ENCODE measurements at places on chromosomes 11 and 22.

- DNase-seq, result peak; percentile 59
These were observed 37.4 kb downstream of the PRR5L start for GRCh38 chr11:36333468-36333867.

DNA sequence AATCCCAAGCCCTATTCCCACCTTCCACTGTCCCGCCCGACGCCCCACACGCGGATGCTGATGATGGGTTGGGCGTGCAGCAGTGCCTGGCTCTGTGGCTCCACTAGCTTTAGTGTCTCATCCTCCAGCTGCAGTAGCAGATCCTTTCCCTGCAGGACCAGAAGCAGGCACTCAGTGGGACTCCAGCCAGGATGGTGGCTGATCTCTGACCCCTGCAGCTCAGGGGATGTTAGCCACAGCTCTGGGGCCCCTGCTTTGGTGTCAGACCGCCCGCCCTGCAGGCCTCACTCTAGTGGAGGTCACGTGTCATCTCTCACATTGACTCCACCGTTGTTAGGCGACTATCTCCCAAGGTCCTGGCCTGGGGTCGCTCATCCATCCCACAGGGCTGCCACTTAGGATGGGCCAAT is 11.8 kb downstream of the SMPD1 start:
- no peak for DNase-seq

GRCh38 chr22:46425016-46425415 is 89.5 kb downstream of the TRMU start:
- peak; percentile 73 for DNase-seq

GRCh38 chr11:120867531-120867930 is 156.4 kb upstream of the TBCEL start:
- DNase-seq, result no peak

GRCh38 chr22:17303840-17304779 is 65.2 kb upstream of the CECR2 start:
- DNase-seq, result no peak

DNA sequence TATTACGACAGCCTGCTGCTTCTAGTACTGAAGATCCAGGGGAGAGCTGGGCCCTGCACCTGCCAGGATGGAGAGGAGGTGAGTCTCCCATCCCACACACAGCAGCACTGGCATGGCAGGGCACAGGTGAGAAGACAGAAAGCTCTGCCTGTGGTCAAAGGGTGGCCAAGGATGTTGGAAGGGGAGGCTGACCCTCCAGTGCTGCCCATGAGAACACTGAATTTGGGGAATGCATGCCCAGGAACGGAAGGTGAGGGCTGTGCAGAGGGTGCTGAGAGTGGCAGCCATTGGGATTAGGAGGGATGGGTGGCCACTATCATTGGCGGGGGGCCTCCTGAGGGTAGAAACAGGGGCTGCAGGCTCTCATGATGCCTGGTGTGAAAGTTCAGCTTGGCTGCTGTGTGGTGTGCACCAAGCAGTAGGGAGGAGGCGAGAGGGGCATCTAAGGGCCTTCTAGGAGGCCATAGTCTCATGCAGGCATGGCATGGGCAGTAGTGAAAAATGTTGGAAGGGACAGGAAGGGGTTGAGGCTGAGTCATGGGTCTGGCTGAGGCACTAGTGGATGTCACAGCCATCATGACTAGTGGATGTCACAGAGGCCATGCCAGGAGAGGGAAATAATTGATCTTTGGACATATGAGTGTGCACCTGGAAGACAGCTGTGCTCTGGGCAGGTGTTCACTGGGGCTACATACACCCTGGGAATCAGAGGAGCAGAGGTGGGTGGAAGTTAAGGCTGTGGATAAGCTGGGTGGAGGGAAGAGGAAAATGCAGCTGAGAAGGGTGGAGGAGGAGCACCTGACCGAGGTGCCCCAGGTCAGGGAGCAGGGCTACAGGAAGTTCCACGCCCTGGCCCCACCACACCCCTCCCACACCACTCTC is 2.5 kb upstream of the LRRC74B start:
- DNase-seq, result no peak
